ENCODE measurements at places on chromosomes 12 and 14. TPM values are rescaled to one million over a fixed set of nuclear protein-coding genes. Genes with fewer than 3 reads are reported as not detected.

Gene CLEC14A
- 18.3 TPM for total RNA-seq

Gene NID2
- 32.6 TPM for total RNA-seq

GRCh38 chr12:32089156-32089555 is 17.5 kb upstream of the BICD1 start:
- DNase-seq: no peak

Gene CAMKK2
- 33.8 TPM for total RNA-seq

DNA sequence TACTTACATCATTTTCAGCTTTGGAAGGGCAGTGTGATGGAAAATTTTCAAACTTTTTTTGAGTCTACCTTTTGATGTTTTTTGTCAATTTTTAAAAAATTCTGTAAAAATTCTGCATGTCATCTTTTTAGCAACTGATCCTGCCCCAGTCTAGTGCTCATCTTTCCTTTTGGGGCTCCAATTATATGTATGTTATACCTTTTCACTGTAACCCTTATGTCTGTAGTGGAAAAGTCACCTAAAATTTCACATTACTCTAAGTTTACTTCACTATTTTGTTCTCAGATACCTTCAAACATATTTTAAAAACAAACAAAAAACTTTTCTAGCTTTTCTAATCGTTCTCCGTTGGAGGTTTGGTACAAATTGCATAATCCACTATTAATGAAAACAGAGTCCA is 32.5 kb upstream of the MYRFL start:
- DNase-seq: no peak

GRCh38 chr12:102343361-102344121 is 136.8 kb downstream of the IGF1 start:
- no peak for DNase-seq

DNA sequence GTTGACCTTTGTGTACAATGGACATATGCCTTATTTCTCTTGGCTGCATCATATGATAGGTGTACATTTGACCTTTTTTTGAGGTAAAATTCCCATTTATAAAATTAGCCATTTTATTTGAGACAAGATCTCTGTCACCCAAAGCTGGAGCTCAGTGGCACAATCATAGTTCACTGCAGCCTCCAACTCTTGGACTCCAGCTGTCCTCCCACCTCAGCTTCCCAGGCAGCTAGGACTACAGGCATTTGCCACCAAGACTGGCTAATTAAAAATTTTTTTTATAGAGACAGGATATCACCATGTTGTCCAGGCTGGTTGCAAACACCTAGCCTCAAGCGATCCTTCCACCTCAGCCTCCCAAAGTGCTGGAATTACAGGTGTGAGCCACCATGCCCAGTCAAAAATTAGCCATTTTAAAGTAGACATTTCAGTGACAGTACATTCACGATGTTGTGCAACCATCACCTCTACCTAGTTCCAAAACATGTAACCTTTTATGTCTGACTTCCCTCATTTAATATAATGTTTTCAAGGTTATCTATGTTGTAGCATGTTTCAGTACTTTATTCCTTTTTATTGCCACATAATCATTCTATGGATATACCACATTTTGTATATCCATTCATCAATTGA is 5.4 kb downstream of the G2E3 start:
- DNase-seq: no peak

GRCh38 chr14:53927171-53927570 is 29.5 kb downstream of the BMP4 start:
- no peak for DNase-seq

DNA sequence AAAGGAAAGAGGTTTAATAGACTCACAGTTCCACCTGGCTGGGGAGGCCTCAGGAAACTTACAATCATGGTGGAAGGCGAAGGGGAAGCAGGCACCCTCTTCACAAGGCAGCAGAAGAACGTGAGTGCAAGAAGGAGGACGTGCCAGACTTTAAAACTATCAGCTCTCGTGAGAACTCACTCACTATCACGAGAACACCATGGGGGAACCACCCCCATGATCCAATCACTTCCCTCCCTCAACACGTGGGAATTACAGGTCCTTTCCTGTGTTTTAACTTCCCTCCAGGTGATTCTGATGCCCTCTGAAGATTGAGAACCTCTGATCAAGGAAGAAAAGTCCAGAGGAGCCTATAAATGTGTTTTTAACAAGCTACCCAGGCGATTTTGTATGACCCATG is 358.7 kb downstream of the MED13L start:
- no peak for DNase-seq

DNA sequence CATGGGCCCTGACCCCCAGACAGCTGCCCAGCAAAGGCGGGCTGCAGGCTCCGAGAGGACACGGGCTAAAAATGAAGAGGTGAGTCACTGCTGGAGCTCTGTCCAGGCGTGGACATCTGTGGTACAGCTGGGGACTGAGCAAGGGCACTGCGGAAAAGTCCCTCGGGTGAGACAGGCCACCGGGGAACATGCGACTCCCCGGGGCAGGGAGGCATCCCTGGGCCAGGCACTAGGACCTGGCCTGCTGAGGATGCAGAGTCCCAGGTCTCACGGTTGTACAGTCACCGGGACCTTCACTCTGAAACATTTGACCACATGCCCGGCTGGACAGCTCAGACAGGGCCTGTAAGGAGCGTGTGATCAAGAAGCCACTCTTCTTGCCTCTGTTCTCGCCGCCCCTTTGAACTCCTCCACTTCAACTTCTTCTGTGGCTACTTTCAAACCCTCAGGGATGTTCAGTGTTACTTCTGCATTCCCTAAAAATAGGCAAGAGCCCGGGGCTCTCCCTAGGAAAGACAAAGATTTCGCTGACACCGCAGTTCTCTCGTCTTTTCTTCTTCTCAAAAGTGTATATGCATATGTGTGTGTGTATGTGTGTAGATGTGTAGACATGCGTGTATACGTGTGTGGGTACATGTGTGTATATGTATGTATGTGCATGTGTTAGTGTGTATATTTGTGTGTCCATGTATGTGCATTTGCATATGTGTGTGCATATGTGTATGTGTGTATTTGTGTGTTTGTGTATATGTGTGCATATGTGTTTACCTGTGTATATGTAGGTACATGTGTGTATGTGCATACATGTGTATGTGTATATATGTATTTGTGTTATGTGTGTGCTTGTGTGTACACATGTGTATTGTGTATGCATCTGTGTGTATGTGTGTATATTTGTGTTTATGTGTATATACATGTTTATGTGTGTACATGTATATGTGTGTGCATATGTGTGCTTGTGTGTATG is 5.0 kb upstream of the RFLNA start:
- DNase-seq: peak; percentile 63

- peak; percentile 79 for DNase-seq
These were observed 34.6 kb downstream of the SPRING1 start for GRCh38 chr12:116703214-116703795.

Gene RNASE3
- not detected for total RNA-seq

Gene KRT71
- not detected for total RNA-seq

Gene TPH2
- total RNA-seq: not detected

Gene ISM2
- not detected for total RNA-seq

Gene ZNF385A
- total RNA-seq: 12.8 TPM

- peak; percentile 57 for DNase-seq
These were observed 8.5 kb downstream of the VASH1 start for GRCh38 chr14:76769636-76770292.

Gene PLEKHD1
- total RNA-seq: 0.16 TPM

GRCh38 chr14:104438166-104438887 is 141.2 kb upstream of the C14orf180 start:
- DNase-seq: no peak

DNA sequence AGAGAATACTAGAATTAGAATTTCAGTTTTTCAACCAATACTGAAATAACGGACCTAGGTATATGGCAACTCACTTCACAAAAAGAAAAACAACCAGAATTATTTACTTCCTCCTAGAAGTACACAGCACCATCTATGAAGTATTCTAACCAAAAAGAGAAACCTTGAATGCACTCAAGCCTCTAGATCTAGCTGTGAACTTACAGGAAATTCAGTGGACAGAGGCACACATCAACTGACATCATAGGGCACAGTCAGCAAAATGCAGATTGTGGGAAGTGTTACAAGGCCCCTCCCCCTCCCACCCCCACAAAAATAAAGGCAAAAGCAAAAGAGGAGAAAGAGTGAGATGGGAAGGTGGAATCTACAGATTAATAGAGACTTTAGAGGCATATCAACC is 102.4 kb downstream of the TMTC1 start:
- DNase-seq: no peak

Gene CBLN3
- 2.0 TPM for total RNA-seq

Gene PPP1R1A
- total RNA-seq: 25.2 TPM

DNA sequence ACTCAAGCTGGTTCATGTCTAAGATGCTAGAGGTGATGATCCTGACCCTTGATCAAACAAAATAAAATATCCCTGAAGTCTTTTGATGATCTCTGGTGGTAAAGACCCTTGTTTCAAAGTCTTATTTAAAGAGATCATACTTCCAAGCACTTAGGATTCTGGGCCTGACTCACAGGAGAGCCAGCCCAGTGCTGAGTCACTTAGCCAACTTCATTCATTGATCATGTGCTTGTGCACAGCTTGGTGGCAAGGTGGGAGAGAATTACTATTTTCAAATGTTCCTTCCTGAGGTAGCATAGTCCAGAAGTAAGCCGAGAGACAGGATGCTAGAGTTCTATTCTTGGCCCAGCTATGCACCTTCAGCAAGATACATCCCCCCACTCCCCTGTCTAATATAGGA is 40.6 kb downstream of the SCN8A start:
- no peak for DNase-seq

Gene FSCB
- total RNA-seq: not detected

Gene RBMS2
- 33.0 TPM for total RNA-seq

GRCh38 chr12:54167500-54167896 is 21.3 kb downstream of the SMUG1 start:
- DNase-seq: no peak

- DNase-seq: no peak
These were observed 121.7 kb upstream of the MDM1 start for GRCh38 chr12:68453876-68454275.

DNA sequence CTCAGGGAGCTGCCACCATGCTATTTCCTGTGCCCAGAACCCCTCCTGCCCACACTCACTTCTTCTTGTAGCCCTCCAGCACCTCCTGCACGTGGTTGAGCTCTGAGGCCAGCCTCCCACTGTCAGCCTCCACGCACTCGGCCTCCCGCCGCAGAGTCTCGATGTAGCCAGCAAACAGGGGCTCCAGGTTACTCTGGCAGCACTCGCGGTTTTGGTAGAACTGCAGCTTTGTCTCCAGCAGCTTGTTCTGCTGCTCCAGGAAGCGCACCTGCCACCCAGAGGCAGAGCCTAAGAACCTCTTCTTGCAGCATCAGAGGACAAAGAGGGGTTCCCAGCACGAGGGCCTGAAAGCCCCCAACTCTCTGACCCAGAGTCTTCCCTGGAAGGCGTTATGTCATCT is 2.1 kb downstream of the KRT83 start:
- no peak for DNase-seq

- DNase-seq: no peak
These were observed 185.6 kb downstream of the EPS8 start for GRCh38 chr12:15603474-15604085.

- no peak for DNase-seq
These were observed 8.5 kb upstream of the PTPRB start for GRCh38 chr12:70645494-70646317.

DNA sequence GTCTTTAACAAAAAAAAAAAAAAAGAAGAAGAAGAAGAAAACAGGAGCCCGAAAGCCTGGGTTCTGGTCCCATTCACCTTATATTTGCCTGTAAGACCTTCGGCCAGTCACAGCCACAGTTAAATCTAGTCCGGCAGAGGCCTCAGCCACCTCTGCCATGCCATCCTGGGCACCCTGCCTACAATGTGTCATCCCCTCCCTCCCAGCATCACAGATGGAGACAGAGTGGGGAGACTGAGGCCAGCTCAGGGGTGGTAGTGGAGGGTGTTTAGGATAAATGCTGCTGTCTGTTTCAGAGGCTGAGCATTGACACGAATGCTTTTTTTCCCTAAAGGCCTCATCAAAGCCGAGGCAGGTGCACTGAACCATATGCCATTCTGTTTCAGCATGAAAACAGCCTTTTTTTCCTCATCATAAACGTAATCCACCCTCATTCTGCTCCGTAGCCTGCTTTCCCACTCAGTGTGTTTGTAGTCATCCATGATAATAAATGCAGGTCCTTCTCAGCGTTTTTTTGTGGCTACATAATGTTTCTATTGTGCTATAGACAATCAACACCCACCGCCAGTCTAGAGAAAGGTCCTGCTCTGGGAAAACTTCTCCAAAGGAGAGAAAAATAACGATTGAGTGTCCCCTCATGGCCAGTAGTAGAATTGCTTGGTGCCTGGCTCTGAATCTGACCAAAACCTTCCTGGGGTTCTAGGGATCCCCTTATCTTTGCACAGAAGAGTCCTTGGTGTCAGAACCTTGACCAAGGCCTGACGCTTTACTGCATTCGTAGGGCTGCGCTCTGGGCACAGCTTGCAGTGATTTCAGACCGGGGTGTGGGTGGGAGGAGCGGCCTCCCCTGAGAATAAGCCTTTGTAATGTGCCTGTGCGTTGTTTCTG is 41.1 kb upstream of the TSPAN9 start:
- no peak for DNase-seq

DNA sequence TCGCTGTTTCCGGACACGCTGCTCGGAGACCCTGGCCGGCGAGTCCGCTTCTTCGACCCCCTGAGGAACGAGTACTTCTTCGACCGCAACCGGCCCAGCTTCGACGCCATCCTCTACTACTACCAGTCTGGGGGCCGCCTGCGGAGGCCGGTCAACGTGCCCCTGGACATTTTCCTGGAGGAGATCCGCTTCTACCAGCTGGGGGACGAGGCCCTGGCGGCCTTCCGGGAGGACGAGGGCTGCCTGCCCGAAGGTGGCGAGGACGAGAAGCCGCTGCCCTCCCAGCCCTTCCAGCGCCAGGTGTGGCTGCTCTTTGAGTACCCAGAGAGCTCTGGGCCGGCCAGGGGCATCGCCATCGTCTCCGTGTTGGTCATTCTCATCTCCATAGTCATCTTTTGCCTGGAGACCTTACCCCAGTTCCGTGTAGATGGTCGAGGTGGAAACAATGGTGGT is 90.0 kb downstream of the GALNT8 start:
- DNase-seq: no peak

Gene KIF21A
- total RNA-seq: 23.9 TPM

DNA sequence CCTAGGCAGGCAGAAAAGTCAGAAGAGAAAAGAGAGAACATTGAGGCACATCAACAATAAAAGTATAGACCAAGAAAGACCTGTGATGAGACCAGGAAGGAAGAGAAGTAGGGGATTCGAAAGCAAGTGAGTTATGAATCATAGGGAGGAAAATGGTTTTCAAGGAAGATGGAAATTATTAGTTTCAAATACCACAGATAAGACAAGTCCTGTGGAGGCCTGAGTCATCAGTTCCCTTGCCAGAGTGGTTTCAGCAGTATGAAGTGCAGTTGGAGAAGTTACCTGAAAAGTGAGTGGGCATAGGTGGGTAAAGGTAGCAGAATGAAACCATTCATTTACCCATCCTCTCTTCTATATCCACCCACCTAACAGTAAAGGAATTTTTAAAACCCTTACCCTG is 25.2 kb upstream of the TSPAN8 start:
- DNase-seq: no peak

Gene DCN
- 1,524 TPM for total RNA-seq

Gene CTSG
- not detected for total RNA-seq

Gene KCNMB4
- total RNA-seq: 4.7 TPM

Gene PTPRQ
- 0.36 TPM for total RNA-seq
